Kasumi-1 (cell line): ENCODE measurements at places on chromosomes 5 and 9.

- DNase-seq, result no peak
These were observed 3.4 kb downstream of the ADGRD2 start for GRCh38 chr9:124453586-124454191.

DNA sequence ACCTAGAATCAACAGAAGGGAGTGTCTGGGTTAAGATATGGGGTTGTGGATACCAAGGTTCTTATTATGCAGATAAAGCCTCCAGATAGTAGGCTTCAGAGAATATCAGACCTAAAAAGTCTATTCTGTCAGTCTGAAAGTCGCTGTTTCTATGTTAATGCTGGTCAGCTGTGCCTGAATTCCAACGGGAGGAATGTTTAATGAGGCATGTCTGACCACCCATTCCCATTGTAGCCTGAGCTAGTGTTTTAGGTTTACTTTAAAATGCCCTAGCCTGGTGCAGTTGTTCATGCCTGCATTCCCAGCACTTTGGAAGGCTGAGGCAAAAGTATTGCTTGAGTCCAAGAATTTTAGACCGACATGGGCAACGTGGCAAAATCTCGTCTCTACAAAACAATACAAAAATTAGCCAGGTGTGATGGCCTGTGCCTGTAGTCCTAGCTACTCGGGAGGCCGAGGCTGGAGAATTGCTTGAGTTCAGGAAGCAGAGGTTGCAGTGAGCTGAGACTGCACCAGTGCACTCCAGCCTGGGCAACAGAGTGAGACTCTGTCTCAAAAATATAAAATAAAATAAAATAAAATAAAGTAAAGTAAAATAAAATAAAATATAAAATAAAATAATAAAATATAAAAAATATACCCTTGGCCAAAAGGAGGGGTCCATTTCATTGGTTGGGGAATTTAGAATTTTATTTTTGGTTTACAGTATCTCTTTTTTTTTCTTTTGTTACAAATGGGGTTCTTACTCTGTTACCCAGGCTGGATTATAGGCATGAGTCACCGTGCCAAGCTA, 7.8 kb upstream of the SOX30 start:
- DNase-seq, result no peak

DNA sequence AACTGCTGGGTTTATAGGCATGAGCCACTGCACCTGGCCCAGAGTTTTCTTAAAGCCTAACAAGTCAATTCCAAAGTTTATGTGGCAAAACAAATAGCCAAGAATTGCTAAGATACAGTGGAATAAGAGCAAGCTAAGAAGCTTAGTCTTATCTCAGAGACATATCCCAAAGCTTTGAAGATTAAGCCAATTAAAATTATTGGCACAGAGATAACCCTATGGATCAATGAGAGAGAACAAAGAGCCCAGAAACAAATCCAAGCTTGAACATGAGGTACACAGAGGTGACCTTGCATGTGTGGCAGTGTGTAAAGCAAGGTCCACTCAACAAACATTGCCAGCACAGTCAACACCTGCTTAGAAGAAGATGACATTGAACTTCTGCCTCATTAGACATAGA, 13.3 kb downstream of the BTNL3 start:
- DNase-seq, result no peak

DNA sequence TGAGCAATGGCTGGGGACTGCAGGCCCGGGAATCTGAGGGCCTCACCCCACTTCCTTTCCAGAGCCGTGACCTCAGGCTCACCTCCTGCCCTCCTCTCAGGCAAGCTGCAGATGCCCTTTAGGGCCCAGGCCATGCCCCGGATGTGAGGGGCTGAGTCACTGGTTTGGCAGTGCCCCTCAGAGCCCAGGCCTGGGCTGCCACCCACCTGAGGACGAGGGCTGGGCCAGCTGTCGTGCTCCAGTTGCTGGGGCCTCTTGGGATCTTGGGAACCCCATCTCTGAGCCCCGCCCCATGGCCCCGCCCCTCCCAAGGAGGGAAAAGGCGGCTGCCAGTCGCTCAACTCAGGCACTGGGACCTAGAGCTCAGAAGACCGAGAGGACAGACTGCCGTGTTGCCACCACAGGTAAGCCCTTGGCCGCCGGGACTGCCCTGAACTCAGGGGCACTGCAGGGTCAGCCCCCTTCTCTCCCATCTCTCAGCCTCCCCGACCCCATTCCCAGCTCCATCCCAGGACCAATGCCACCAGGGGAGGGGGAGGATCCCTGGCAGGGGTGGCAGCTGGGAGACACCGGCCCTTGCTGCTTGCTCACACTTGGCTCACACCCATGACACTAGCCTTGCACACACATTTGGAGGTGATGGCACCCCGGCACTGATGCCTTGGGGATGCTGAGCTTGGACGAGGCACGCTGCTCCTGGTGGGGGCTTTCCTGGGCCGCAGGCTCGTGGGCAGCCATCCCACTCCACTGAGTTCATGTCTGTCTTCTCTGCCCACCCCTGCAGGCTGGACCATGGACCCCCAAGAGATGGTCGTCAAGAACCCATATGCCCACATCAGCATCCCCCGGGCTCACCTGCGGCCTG, at the start of gene CYSRT1:
TSS of gene CYSRT1 (plus strand) at position 345 of the 865 bp plus-strand sequence. CDS start at position 793, 448 bp downstream.
- DNase-seq, result no peak

DNA sequence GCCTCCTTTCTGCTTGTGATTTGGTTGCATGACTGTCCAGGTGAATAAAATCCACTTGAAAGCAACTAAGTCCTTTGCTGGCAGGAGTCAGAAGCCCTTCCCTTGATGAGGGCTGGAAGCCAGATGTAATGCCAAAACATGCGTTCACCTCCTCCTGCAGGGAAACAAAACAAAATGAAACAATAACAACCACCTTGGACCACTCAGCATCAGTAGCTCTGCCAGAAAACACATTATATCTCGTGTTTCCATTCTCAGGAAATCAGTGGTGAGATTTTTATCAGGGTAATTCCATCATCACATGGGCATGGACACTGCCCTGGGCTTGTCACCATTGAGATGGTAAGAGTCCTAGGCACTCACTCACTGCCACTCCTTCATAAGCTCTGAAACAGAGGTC, 350.3 kb upstream of the ACTBL2 start:
- DNase-seq, result no peak

GRCh38 chr5:89380635-89381034, 497.7 kb upstream of the MEF2C start:
- no peak for DNase-seq

- DNase-seq, result no peak
These were observed 198.7 kb downstream of the NR2F1-AS1 start for GRCh38 chr5:93382188-93382825.

DNA sequence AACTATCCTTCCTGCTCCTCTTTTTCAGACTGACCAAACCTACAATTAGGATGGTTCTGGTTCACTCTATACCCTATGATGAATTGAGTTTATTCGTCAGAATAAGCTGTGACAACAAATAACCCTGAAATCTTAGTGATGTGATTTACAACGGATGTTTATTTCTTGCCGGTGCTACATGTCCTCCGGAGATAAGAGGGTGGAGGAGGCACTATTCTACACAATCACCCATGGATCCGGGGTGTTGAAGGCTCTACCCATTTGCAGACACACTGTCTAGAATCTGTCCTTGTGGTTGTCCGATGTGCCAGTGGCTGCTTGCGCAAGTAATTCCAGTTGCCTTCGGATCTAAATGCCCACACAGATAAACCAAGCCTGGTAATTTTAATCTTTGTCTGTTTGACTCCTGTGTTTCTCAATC, 44.7 kb downstream of the CDC14B start:
- no peak for DNase-seq

DNA sequence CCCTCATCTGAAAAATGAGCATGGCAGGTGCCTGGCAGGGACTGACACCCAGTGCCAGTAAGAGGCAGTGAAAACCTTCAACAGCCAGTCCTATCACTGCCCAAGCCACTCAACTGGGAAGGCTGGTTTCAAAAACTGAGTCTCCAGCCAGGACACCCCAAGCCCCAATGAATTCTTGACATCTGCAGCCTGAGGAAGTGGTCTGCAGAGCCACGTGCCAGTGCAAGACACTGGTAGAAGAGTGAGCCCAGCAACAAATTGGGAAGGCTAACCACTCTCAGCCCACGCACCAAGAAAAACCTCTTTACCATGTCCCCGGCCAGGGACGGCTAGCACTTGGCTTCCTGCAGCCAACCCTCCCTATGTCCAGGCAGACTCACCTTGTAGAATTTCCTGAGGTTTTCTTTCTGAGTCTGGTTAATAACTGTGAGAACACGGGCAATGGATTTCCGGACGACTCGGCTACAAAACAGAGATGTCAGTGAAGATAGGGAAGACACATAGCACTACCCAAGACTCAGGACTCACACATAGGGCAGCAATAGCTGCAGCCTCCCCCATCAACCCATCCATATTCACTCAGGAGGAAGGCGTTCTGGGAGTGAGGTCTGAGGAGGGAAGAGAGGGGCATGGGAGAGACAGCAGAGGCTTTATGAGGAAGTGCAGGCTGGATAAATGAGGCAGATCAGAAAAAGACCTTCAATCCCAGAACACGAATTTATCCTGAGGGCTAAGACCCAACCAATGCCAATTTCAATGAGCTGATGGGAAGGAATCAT, 1.8 kb downstream of the RPL35 start:
- no peak for DNase-seq

DNA sequence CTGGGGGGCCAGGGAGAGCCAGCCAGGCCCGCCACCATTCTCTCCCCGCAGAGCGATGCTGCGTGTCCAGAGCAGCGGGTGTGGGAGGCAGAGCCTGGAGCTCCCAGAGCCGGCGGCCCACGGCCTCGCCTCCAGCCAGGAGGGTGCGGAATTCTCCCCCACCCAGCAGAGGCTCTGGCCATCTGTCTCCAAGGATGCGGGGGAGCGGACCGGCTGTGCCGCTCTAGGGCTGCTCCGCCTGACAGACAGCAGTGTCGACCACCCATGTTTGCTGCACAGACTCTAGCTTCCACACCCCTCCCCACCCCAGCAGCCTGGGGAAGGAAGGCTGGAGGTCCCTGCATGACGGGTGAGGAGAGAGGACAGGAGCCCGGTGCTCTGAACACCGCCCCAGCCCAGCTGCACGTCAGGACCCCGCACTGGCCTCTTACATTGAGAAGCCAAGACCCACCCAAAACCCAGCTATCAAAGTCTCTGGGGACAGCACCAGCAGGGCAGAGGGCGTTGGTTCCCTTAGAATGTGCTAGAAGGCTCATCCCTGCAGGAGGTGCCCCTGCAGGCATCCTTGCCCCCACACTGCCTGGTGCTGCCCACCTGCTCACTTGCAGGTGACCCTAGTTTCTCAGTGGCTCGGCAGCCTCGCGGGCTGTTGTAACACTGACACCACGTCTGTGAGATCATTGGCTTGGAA, 29.7 kb upstream of the FCN1 start:
- DNase-seq, result no peak

DNA sequence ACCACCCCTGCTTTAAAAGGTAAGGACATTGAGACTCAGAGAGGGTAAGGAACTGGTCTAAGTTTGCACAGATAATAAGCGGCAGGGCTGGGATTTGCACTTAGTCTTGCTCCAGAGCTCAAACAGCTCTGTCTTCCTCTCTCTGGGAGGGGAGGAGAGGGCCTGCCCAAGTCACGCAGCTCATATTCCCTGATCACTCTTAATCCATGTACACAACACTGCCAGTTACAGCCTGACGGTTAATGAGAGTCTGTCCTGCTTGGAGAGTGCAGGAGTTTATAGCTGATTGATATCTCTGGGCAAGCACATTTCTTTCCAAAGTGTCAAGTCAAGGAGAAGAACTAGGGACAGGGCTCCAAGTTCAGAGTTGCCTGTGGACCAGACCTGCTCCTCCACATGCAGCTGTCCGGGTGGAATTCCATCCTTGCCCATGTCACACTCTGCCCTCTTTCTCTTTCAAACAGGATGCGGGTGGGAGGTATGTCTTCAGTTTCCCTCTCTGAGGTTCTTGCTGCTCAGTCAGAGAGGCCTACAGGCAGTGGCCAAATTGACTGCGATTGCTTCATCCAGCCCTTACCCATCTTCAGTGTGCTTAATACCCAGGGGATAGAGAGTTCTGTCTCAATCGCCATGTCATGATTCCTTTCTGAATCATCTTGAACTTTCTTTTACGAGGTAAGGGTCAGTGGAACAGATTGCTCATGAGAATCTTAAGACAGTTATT, 54.5 kb downstream of the GALNT12 start:
- DNase-seq, result no peak

DNA sequence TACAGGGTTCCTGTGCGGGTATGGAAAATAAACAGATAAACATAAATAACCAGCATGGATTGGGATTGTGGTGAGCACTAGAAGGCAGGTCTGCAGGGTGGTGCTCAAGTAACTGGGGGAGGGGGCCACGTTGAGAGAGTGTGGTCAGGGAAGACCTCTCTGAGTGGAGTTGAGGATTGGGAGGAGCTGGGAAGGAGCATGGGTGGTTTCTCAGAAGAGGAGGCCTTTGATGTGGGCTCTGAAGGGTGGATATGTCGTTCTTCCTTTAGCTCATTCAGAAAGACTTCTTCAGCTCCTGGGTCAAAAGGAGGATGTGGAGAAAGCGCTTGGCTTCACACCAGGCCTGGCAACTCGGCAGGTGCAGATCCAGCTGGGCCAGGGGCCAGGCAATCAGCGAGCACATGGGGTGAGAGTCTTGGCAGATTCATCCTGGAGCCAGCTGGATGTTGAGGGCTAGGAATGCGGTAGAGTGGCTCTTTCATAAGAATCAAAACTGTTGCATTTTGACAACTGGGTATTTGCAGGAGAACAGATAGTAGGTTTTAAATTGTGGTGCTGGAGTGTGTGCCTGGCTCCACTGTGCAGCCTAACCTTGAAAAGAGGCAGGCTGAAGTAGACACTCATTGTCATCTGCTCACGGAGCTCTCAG, 71.7 kb downstream of the PCSK5 start:
- DNase-seq, result no peak

- no peak for DNase-seq
These were observed 3.4 kb downstream of the BRD3OS start for GRCh38 chr9:134028575-134029247.

DNA sequence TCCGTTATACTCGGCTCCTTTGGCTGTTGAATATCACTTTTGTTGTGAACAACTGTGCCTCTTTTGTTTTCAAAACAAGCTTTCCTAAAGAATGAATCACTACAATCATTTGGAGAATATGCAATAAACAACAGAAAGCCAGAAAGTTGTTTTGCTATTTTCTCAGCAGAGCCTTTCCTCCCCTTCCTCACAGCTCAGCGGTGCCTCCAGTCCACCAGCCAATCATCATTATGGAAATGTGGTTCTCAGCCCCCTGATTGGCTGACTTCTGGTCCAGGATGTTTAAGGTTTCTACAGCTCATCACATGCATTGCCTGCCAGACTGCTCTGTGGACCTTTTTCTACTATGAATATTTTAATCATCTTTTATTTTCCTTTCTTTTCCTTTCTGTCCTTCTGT, 9.1 kb upstream of the ZNF608 start:
- no peak for DNase-seq

- DNase-seq, result no peak
These were observed 319.0 kb upstream of the CDH6 start for GRCh38 chr5:30874241-30875034.
